T-cell (primary cell): ENCODE measurements at places on chromosomes 13 and 19.
A peak's percentile ranks its signal among the peaks of the same experiment; 100 is the strongest.

DNA sequence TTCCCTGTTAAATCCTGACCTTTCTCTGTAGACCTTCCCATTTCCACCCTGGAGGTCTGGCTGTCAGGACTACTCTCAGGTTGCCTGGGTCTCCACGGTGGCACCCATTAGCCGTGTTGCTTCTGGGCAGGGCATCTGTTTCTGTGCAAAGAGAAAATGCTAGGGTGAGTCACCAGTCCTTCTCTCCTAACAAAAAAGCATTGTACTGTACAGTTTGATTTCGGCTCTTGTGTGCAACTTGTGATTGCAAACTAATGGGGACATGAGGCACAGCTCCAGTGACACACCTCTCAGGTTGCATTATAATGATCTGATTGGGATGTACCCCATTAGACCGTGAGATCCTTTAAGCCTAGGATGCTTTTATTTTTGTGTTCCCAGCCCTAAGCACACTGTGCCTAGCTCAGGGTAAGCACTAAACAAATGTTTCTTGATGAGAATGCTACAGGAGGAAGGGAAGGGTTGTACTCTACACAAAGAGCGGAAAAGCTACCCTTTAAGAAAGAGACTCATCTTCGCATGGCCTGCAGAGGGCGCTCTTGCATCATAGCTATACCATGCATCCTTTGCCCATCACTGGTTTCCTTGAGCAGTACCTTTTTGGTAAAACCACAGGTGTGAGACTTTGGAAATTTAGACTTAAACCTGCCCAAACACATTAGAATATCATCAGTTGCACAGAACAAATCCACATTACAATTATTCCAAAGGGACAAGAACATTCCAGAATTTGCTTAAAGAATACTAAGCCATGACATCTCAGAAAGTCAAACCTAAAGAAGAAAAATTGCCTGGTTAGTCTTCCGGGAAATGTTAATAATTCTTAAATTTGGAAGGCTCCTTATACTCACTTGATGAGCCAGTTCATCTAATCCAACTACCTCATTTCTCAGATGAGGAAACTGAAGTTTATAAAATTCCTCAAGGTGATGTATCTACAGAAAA is 20.3 kb upstream of the TRIM13 start:
- no peak overlapping the region for H3K27ac ChIP-seq
- H3K4me3 ChIP-seq, result no peak overlapping the region
- peak; percentile 60 for DNase-seq
- H3K27me3 ChIP-seq, result no peaks in the 10 kb centered on the region
- no peaks in the 10 kb centered on the region for H3K36me3 ChIP-seq

- no peak for DNase-seq
- H3K27ac ChIP-seq, result no peak overlapping the region
- H3K36me3 ChIP-seq, result peaks cover 4% of the 10 kb centered on the region
- no peak overlapping the region for H3K4me3 ChIP-seq
- H3K4me1 ChIP-seq, result peaks cover 50% of the 10 kb centered on the region
These were observed 5.4 kb downstream of the KCNN4 start for GRCh38 chr19:43775299-43775890.

- H3K27me3 ChIP-seq, result peaks cover 43% of the 10 kb centered on the region
- no peaks in the 10 kb centered on the region for H3K36me3 ChIP-seq
- no peak for DNase-seq
- H3K4me3 ChIP-seq, result no peak overlapping the region
These were observed 47.0 kb downstream of the UNC13A start for GRCh38 chr19:17641181-17641580.

- H3K4me1 ChIP-seq, result peaks cover 14% of the 10 kb centered on the region
- H3K27ac ChIP-seq, result peak within 1 kb of the TSS; percentile 98
- DNase-seq, result peak; percentile 88
- H3K4me3 ChIP-seq, result peak within 1 kb of the TSS; percentile 71
- no peaks in the 10 kb centered on the region for H3K36me3 ChIP-seq
These were observed at the start of the genes BRCA2 and ZAR1L for GRCh38 chr13:32315238-32316027. BRCA2 (plus strand) TSS chr13:32315508; CDS start chr13:32316461, 953 bp downstream. ZAR1L (minus strand) TSS chr13:32315363; CDS start chr13:32311925, 3,438 bp downstream.

DNA sequence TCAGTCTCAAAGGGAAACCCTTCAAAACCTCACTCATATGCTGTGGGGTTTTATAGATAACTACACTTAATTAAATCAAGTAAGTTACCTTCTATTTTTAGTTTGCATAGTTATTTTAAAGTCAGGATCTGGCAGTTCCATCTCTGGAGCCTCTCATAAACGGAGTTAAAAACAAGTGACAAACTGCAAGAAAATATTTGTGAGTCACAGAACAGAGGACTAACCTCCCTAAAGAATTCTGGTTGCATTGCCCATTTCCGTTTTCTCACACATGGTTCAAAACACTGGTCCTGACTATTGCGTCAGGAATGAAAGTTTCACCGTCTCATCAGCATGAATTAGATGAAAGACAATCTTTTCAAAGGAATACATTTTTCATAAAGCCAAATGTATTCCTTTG is 10.6 kb downstream of the RXFP2 start:
- peaks cover 10% of the 10 kb centered on the region for H3K27me3 ChIP-seq
- DNase-seq, result no peak
- H3K27ac ChIP-seq, result no peak overlapping the region
- H3K4me3 ChIP-seq, result no peak overlapping the region

DNA sequence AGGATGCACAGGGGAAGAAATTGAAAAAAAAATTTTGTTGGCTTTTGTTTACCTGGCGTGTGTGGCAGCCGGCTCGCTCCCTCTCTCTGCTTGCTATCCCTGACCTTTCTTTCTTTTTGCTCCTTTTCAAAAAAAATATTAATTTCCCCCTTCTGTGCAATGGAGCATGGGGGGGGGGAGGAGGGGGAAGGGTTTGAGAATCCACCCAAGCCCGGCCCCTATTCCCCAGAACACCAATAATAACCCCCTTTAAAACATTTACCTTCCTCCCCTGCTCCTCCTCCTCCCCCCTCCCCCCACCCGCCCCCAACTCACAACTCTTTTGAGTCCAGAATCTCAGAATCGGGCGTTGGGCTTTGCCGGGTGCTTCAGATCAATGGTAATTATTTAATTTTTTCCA is 28.4 kb downstream of the NFIX start:
- peak overlapping the region; percentile 30 for H3K4me3 ChIP-seq
- no peaks in the 10 kb centered on the region for H3K4me1 ChIP-seq
- H3K27ac ChIP-seq, result no peak overlapping the region
- no peak for DNase-seq
- no peaks in the 10 kb centered on the region for H3K36me3 ChIP-seq

DNA sequence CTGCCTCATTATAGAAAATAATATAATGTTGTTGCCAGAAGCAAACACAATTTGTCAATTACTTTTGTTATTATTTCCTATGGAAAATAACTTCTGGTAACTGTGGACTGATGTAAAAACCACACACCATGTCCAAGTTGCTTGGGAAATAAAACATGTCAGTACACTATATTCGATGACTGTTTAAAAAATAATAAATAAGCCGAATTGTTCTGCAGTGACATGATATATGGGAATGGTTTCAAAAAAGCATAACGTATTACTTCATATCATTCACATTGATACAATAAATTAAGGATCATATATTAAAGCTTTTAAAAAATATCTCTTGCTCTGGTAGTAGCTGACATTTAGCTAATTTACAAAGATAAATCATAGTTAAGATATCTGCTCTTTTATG is 2062.1 kb downstream of the PCDH9 start:
- no peaks in the 10 kb centered on the region for H3K36me3 ChIP-seq
- H3K4me1 ChIP-seq, result no peaks in the 10 kb centered on the region
- DNase-seq, result no peak
- no peak overlapping the region for H3K4me3 ChIP-seq
- H3K27me3 ChIP-seq, result no peaks in the 10 kb centered on the region

DNA sequence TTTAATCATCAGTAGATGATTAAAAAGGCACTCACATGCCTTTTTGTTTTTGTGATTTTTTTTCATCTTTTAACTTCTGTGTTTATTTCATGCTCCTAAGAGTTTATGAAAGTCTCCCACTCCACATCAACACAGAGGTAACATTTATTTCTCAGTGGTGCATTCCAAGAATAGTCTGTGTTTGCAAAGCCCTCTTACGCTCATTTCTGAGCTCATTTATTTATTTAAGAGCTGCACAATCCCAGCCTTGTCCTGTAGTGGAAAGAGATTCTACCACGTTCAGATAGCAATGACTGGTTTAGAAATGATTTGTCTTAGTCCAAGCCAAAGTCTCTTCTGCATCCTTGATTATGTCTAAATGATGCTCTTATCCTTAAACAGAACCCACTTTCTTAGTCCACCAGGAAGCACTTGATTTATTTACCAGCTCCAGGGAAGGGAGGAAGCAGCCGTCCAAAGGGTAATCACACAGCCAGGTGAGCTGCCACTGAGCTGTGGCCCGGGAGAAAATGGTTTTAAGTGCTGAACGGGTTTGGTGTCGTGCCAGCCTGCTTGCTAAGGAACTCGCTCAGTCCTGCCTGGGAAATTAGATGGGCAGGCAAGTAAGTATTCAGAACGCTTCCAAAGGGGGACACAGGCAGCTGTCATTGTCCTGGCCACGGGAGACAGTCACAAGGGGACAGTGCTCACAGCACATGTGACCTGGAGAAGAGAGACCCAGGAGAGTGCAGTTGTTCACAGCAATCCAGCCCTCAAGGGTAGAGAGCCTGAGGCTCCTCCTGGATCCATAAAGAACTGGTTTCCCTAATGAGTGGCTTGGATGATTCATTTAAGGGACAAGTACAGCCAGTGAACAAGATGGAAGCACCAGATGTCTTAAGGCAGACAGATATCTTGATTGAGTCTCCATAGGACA is 131.8 kb upstream of the WASF3 start:
- H3K27ac ChIP-seq, result no peak overlapping the region
- no peaks in the 10 kb centered on the region for H3K27me3 ChIP-seq
- DNase-seq, result no peak
- no peaks in the 10 kb centered on the region for H3K36me3 ChIP-seq
- H3K4me1 ChIP-seq, result no peaks in the 10 kb centered on the region

- no peak for DNase-seq
- no peaks in the 10 kb centered on the region for H3K27me3 ChIP-seq
- no peaks in the 10 kb centered on the region for H3K4me1 ChIP-seq
- H3K27ac ChIP-seq, result no peak overlapping the region
These were observed 211.5 kb downstream of the LMO7 start for GRCh38 chr13:75847588-75847987.

DNA sequence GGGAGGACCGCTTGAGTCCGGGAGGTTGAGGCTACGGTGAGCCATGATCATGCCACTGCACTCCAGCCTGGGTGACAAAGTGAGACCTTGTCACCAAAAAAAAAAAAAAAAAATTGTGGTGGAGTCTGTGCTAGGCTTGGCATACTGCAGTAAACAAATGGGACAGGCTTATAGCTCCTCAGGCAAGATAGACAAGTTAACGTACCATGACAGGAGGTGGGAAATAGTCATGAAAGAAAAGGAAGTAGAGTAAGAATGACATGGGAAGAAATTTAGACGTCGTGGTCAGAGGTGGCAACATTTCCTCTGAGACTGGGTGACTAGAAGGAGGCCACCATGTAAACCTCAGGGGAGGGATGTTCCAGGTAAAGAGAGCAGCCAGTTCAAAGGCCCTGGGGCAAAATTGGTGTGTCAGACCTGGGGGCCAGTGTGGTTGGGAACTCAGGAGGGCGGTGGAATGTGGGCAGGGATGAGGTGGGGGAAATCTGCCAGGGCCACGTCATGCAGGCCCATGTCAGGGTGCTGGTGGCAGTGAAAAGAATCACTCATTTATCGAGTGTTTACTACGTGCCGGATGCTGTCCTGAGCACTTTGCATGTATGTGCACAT is 5.6 kb downstream of the SNRPA start:
- no peak overlapping the region for H3K4me3 ChIP-seq
- peaks cover 21% of the 10 kb centered on the region for H3K36me3 ChIP-seq
- no peak for DNase-seq
- H3K4me1 ChIP-seq, result peaks cover 17% of the 10 kb centered on the region
- H3K27ac ChIP-seq, result peak overlapping the region; percentile 6

DNA sequence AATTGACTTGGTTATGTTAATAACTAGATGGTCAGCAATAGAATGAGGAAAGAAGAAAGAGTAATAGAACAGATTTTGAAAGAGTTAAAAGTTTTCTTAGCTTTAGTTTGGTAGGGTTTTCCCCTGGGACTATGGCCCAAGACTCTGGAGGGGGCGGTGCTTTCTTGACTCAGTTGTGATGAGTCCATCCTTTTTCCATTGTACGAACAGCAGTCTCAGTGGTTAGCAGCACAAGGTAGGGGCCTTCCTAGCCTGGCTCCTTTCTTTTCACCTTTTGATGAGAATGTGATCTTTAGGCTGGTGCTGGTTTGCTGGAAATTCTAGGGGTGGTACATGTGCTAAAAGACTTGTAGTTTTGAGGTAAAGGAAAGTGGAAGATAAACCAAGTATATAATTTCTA is 38.8 kb downstream of the ZNF506 start:
- peaks cover 3% of the 10 kb centered on the region for H3K4me1 ChIP-seq
- no peak overlapping the region for H3K4me3 ChIP-seq
- DNase-seq, result no peak
- H3K36me3 ChIP-seq, result peaks cover 10% of the 10 kb centered on the region
- no peaks in the 10 kb centered on the region for H3K27me3 ChIP-seq
- no peak overlapping the region for H3K27ac ChIP-seq

GRCh38 chr19:44111910-44112463 is 1.2 kb upstream of the ZNF225 start:
- H3K27me3 ChIP-seq, result no peaks in the 10 kb centered on the region
- peaks cover 6% of the 10 kb centered on the region for H3K4me1 ChIP-seq
- no peak overlapping the region for H3K4me3 ChIP-seq
- H3K27ac ChIP-seq, result no peak overlapping the region
- DNase-seq, result no peak

DNA sequence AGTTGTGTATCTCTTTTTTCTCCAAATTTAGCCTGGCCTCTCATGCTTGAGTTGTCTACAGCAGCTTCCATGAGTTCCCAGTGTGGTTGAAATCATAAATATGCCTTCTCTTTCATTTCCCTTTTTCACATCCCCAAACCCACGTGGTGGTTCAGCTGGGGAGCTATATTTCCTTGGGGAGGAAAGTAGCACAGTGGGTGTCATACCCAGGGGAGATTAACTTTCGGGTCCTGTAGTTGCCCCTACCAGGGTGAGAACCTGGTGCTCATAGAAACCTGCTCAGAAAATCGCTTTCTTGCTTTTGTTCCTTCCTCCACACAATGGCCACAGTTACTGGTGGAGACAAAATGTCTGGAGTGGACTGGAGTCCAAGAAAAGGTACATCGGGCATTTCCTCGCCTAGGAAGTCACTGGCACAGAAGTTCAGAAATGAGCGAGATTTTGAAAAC is 7.0 kb upstream of the LILRA4 start:
- no peaks in the 10 kb centered on the region for H3K36me3 ChIP-seq
- H3K4me3 ChIP-seq, result no peak overlapping the region
- no peak for DNase-seq

DNA sequence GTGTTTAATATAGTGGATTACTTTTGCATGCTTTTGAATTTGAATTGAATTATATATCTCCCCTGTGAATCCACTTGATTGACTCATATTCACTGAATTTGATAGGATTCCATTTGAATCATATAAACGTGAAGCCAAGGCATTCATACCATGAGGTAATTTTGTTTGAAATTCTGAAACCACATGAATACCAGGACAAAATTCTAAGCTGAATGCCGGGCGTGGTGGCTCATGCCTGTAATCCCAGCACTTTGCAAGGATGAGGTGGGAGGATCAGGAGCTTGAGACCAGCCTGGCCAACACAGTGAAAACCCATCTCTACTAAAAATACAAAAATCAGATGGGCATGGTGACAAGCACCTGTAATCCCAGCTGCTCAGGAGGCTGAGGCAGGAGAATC is 4.4 kb downstream of the ZNF793 start:
- DNase-seq, result no peak
- H3K27ac ChIP-seq, result no peak overlapping the region
- peaks cover 10% of the 10 kb centered on the region for H3K4me1 ChIP-seq

- peak overlapping the region; percentile 78 for H3K4me3 ChIP-seq
- no peaks in the 10 kb centered on the region for H3K36me3 ChIP-seq
- H3K27me3 ChIP-seq, result no peaks in the 10 kb centered on the region
- DNase-seq, result no peak
- H3K27ac ChIP-seq, result peak overlapping the region; percentile 83
These were observed 569 bp downstream of the LCP1 start for GRCh38 chr13:46181377-46181839.
